ENCODE measurements at places on chromosomes 4 and X.

GRCh38 chr4:183553601-183554345, 48.9 kb downstream of the ING2 start:
- no peak for DNase-seq

DNA sequence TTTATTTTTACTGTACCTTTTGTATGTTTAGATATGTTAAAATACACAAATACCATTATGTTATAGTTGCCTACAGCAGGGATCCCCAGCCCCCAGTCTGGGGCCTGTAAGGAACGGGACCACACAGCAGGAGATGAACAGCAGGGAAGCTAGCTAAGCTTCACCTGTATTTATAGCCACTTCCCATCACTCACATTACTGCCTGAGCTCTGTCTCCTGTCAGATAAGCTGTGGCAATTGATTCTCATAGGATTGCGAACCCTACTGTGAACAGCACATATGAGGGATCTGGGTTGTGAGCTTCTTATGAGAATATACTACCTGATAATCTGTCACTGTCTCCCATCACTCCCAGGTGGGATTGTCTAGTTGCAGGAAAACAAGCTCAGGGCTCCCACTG, 73.9 kb downstream of the BMPR1B start:
- no peak for DNase-seq

DNA sequence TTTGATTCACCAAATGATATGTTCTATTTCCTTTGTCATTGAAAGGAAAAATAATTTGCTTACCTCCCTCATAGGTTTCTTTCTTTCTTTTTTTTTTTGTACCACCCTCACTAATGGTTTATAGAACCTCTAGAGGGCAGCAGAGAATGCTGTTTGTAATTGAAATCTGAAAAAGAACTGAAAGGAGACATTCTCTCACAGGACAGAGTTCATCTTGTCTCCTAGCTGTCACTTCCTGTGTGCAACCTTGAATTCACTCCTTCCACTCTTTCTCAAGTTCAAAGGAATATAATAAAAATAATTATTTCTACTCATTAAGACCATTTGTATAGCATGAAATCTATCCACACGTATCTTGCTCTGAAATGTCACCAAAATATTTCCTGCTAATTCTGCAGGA, 51.0 kb downstream of the GUCY1B1 start:
- DNase-seq = no peak

DNA sequence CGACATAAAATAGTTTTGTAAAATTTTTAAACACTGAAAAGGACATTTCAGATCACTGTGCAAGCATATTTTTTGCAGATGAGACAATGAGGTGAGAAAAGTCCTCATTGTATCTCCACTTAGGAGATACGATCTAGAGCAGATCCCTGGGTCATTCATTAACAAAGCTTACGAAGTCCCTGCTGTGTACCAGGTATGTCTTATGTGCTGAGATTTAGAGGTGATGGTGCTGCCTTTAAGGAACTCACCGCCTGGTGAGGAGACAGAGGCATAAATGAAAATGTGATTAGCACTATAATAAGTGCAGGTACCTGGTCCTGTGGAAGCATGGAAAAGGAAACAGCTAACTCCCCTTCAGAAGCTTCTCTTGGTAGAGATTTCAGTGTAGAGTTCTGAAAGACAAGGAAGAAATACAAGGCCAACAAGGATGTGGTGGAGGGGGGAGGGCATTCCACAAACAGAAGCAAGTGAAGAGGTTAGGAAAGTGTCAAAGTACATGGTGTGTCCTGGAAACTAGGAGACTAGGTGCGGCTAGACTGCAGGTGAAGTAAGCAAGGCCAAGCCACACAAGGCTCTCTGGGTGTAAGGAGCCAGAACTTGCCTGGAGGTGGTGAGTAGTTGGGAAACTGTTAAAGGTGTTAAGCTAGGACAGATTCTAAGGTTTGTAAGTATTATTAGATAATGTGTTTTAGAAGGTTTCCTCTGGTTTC, 1.5 kb upstream of the NDNF start:
- DNase-seq = no peak

- DNase-seq = no peak
These were observed 61.3 kb downstream of the CENPC start for GRCh38 chr4:67483868-67484602.

DNA sequence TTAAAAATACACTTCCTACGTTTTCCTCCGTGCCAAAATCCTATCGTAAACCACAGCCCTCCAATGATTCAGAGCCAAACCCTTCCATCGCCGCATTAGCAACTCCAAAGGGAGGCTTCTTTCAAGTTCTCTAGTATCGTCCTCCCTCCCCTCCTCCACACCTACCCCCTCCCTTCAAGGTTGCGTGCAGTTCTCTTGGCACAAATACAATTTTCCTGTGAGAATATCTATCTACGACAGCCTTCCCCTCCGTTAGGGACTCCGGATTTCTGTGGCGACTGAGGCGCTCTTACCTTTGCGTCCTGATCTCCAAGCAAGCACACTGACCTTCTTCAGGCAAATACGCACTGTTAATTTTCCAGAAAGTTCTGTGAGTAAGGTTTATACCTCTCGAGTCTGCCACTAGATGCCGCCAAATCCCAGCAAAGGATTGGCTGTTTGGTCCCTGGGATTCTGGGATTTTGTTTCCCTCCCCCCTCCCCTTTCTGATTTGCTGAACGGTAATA, 1.2 kb upstream of the MORF4L2 start:
- DNase-seq = no peak

- no peak for DNase-seq
These were observed 32.7 kb upstream of the PGK1 start for GRCh38 chrX:78071331-78071730.

GRCh38 chr4:169744601-169745000, 13.1 kb downstream of the HPF1 start:
- no peak for DNase-seq

DNA sequence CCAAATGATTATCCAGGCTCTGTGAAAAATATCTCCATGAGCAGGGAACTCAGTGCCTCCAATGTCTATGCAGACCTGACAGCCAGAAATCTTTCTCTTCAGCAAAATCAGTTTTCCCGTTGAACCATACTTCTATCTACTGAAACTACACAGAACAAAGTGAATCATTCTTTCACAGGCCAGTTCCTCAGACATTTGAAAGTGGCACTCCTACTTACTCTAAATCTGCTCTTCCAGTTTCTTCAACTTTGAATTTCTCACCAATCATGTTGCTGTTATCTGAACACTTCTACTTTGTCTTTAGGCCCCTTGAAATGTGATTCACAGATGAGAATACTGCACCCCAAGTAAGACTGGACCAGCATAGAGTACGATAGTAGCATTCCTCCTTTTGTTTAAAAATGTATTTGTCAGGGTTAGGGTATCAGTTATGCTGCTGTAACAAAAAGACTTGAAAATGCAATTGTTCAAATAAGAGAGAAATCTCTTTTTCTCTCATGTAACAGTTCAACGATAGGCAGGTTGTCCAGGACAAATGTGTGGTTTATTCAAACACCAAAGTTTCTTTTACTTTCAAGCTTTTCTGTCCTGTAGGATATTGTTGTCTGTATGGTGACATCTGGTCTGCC, 210.6 kb upstream of the KLF3 start:
- no peak for DNase-seq

- DNase-seq = no peak
These were observed 37.9 kb downstream of the SGMS2 start for GRCh38 chr4:107862658-107863057.

- no peak for DNase-seq
These were observed 352.6 kb downstream of the INPP4B start for GRCh38 chr4:142493255-142494110.

DNA sequence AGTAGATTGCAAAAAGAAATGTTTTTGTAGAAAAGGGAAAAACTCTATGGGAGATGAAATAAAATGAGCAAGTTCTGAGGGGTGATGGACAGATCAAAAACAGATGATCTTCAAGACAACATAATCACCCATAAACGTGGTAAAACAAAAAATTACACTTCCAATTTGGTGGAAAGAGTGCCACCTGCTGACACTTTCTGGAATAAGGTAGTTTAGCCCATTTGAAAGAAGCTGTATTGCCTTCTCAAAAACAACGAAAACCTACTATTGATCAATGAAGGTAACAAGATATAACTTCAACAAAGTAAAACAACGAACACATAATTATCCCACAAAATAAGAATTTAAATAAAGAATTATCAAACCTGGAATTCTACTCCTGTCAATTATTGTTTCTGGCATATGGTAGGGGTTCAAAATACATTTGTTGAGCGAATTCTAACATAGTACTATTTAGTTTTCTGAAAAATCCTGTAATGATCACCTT, 2.5 kb downstream of the COQ2 start:
- no peak for DNase-seq
